ENCODE measurements at places on chromosomes 1 and 21.

DNA sequence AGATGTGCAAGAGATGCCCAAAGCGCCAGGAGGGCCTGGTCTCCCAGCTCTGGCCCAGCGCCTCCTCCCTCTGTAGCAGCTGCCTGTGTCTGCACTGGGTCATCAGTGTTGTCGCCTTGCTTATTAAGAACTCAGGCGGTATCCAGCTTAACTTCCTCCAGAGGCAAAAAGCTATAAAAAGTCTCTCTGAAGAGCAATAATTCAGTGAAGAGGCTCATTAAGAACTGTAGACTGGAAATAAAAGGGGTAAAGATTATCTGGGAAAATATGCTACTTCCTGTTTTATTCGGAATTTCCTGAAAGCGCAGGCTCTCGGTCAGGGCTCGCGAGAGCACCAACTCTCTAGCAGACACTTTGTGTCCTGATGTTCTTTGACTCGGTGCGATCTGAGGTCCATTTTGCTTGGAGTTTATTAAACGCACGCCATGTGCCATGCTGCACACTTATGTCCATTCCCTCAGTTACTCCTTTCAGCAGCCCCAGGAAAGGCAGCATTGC is 70.4 kb downstream of the MRPS6 start:
- no peak for DNase-seq

DNA sequence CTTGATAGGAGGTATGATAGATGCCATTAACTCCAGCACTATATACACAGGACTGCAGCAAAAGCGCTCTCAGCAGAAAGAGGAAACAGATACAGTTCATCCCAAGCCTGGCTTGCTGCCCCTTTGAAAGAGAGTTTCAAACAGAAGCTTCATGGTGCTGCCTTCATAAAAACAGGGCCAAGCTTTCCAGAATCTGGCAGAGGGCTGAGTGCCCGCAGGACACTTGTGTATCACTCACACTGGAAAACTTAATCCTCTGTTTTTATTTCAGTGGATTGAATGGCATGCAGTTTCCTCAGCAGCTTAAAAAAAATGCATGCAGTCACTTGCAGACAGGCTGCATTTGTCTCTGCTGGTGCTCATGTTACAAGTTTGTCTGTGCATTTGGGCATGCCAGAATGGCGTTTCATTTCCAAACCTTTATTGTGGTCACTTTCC is 40.4 kb downstream of the KCNJ15 start:
- DNase-seq, result no peak

DNA sequence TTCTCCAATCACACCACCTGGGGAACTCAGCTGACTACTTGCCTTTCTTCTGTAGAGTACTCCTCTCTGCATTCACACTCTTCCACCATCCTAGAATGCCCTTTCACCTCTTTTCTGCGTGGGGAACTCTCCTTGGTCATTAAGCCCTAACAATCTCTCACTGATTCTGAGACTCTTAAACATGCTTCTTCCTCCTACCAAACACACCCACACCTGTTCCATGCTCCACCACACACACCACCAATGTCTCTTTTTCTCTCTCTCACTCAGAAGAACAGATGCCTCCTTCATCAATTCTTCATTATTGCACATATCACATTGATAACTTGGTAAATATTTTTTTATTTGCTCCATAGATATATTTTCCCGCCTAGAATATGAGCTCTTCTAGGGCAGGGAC is 53.6 kb downstream of the WARS2 start:
- DNase-seq, result no peak

GRCh38 chr1:76473591-76473990 is 393.7 kb upstream of the ST6GALNAC5 start:
- no peak for DNase-seq

GRCh38 chr1:167446966-167447365 is 71.4 kb downstream of the CD247 start:
- no peak for DNase-seq

DNA sequence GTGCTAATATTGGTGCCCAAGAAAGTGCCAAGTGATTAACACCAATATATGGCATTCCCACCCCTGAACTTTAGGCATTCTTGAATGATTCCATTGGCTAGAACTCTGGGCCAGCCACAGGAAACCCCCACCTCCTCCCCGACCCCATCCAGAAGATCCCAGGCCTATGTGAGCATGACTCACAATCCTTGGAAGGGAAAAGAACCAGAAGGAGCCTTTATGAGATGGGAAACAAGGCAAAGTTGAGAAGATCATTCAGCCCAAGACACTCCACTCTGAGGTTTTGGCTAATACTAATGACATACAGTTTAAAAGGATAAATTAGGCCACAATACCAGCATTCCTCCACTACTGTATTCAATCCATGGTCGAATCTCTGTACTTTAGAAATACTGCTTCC is 21.8 kb downstream of the ELK4 start:
- no peak for DNase-seq

DNA sequence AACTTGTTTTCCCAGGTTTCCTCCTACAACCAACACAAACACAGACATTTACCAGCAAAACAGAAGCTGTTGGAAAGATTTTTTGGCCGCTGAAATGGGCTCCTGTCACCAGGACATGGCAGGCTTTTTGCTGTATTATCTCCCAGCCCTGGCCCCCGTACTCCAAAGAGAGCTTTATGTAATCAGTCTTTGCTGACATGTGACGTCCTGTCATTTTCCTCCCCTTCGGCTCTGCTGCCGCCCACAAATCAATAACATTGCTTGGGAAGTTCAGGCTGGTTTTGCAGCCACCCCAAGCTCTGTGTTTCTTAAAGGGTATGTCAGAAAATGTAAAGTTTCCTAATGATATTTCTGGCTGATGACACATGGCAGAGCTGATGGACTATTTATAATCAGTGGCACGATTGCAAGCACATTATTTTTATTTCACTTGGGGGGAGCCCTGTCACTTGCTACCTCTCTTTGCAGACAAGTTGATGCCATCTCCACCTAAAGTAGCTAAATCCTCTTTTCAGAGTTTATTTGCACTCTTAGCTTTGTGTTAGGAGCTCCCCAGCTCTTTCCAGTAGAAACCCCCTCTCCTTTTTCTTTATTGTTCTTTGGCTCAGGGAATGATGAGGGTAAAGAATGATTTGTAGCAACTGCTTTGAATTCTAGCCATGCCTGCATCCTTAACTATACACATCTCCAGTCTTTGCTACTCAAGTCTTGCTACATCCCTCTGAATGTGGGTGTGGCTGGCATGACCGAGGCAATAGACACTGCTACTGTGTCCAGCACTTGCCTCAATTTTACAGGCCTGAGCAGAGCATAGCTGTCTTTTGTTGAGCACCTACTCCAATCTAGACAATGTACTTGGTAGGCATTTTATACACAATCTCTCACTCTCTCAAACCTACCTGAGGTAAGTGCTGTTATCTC is 67.3 kb downstream of the ELAVL4 start:
- DNase-seq, result no peak

DNA sequence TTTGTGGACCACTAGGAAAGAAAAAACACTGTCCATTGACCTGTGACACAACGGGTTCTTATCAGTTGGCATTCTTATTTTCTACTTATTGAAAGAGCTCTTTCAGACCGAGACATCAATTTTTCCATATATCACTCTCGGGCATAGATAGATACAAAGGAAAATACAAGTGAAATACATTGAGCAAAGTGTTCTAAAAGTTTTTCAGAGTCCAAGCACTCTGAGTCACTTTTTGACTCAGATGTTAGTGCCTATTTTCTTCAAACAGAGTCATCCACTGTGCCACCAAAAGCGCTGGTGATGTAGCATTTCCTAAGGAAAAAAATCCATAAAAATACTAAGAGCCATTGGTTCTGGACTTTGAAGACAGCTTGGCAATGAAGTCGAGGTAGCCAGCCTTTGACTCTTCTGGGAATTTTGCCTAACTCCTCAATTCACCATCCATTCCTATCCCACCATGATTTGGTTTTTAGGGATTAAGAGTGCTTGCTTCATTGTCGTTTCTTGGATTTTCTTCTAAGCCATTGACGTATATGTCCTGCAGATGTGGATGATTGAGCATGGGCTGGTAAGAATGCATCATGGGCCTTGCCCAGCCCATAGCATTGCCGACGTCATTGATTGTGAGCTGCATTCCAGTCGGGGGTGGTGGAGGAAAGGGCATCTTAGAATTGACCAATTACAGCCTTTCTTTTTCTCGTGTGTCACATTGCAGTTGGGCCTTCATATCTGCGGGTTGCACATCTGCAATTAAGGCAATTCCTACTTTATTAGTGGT is 10.6 kb downstream of the GALNT2 start:
- no peak for DNase-seq

- no peak for DNase-seq
Observed at GRCh38 chr1:113320972-113321680, 69.2 kb upstream of the MAGI3 start.

- DNase-seq, result no peak
Observed at GRCh38 chr21:17540530-17540929, 27.7 kb downstream of the CXADR start.

GRCh38 chr1:19877821-19878636 is 4.2 kb upstream of the OTUD3 start:
- no peak for DNase-seq

DNA sequence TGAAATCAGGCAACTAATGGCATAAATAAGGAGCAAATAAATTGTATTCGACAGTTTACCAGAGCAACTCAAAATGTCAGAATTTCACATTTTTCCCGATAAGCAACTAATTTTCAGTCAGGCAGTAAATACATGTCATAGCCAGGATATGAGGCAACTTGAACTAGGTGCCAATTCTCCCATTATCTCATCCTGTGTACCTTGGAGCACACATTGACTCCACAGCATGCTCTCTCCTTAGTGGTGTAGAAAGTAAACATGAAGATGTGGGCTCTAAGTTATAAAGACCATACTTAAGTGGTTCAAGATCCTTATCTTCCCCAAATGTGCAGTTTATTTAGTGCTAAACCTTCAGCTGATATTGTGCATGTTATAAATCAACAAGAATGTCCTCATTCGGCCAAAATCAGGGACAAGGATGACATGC is 197.8 kb downstream of the VAV3 start:
- DNase-seq, result no peak

- DNase-seq, result no peak
Observed at GRCh38 chr1:13487143-13487868, 26.5 kb downstream of the LRRC38 start.

DNA sequence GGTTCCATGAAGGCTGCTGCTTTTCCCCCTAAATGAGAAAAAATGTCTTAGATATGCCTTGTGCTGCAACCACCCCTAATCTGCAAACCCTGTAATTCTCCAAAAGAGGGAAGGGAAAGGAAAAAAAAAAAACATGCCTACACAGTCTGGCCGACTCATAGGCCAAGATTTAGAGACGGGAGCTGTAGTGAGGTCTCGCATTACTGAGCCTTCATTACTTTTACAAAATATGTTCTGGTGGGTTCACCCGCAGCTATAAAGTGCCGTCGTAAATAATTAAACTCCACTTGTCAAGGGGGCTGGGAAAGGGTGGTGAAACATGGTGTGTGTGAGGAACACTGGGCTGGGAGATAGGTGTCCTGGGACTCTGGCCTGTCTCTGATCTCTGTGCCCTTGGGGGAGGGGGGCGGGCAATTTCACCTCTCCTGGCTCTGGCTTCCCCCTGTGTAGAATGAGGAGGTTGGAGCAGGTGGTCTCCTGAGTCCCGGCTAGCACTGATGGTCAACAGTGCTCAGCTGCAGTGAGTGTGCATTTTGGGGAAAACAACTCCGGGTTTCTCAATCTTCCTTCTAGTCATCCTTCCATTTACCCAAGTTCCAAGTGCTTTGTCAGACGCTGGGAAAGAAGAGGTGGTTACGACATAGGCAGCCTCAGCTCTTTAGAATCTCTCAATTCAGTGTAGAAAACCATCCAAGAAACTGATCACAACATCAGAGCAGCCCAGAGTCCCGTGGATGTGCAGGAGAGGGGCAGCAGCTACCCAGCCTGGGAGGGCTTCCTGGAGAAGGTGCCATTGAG is 82.3 kb downstream of the ACTL8 start:
- no peak for DNase-seq

- no peak for DNase-seq
Observed at GRCh38 chr1:77489910-77490309, 192.5 kb downstream of the ZZZ3 start.

DNA sequence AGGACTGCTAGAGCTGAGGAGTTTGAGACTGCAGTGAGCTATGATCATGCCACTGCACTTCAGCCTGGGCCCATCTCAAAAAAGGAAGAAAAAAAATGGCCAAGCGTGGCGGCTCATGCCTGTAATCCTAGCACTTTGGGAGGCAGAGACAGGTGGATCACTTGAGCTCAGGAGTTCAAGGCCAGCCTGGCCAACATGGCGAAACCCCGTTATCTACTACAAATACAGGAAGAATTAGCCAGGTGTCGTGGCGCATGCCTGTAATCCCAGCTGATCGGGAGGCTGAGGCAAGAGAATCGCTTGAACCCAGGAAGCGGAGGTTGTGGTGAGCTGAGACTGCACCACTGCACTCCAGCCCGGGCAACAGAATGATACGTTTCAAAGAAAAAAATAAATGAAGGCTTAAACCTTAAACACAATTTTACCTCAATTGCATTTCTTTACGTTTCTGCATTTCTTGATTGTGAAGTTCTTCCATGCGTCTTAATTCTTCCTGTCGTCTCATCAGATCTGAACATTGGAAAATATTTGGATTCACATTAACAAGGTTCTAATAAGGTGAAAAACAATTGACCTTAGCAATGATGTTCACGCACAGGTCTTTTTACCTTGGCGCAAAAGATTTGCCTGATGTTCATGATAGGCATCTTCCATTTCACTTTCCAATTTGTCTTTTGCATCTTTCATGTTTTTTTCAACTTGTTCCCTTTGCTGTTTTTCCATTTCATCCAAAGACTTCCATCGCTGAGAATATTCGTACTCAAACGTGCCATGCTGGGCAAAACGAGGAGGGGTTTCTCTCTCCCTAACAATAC is 4.2 kb downstream of the SFPQ start:
- no peak for DNase-seq

GRCh38 chr1:193060938-193061337 is 1.5 kb downstream of the RO60 start:
- no peak for DNase-seq

- no peak for DNase-seq
Observed at GRCh38 chr1:53126495-53126894, 15.9 kb downstream of the SLC1A7 start.

- DNase-seq, result no peak
Observed at GRCh38 chr1:14392161-14392858, 206.2 kb upstream of the KAZN start.

- no peak for DNase-seq
Observed at GRCh38 chr1:52403566-52404115, 582 bp downstream of the ORC1 start.

- no peak for DNase-seq
Observed at GRCh38 chr1:11364170-11364569, 91.2 kb downstream of the UBIAD1 start.

DNA sequence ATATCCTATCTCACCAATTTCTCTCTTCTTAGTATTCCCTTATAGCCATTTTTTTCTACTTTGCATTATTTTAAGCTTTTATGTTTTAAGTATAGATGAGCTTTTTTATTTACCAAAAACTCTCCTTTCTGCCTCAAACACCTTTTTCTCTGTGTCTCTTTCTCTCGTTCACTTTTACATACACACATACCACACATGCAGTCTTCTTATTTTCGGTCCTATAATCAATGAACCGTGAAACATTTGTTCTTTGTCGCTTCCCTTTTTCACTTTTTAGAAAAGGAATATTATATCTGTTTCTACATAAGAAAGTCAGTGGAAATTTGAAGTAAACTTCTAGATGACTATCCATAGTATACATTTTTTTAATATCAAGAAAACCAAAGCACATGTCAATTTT is 183.2 kb downstream of the MRPL39 start:
- DNase-seq, result no peak

- no peak for DNase-seq
Observed at GRCh38 chr1:82323144-82323841, 522.6 kb downstream of the ADGRL2 start.

Measured in tibial artery (tissue), 4 donors.